ENCODE measurements at places on chromosomes 16 and 17.

GRCh38 chr17:2388020-2388682, 12.7 kb downstream of the MNT start:
- DNase-seq = no peak

- no peak for DNase-seq
Observed at GRCh38 chr16:4327386-4328045, 11.6 kb downstream of the GLIS2 start.

DNA sequence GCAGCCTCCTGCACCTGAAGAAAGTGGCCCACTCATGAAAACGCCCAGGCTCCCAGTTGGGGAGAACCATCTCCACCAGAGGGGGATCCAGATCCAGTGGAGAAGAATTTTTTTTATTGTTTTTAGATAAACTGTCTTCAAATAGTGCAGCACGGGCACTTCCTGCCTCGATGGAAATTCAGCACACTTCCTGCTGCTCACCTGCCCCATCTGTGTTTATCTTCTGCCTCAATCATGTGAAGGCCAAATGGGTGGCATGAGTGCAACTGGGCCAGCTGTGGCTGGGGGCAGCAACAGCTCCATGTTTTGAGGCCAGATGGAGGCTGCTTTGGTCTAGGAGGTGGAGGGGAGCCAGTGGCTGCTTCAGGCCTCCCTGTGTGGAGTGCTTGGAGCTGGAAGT, 75.9 kb upstream of the WSB1 start:
- no peak for DNase-seq

- DNase-seq = no peak
Observed at GRCh38 chr17:3972931-3973330, 8.7 kb upstream of the ATP2A3 start.

DNA sequence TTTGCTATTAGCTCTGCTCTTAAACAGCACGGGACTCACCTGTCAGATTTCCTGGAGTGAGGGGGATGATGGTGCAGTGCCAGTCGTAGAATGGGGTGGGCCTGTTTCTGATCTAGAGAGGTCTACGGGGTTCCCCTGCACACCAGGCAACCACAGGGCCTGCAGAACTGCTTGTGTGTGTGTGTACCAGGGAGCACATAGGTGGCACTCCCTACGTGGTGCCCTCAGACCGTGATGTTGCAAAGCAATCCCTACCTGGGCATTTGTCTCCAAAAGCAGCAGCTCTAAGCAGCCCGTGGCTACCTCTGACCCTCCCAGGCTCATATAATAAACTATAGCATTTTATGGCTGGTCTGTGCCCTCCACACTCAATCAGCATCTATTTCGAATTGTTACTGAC, 38.5 kb downstream of the MPRIP start:
- no peak for DNase-seq

- no peak for DNase-seq
Observed at GRCh38 chr16:88376835-88377726, 5.7 kb upstream of the ZNF469 start.

- no peak for DNase-seq
Observed at GRCh38 chr16:24309258-24310142, 53.4 kb downstream of the CACNG3 start.

DNA sequence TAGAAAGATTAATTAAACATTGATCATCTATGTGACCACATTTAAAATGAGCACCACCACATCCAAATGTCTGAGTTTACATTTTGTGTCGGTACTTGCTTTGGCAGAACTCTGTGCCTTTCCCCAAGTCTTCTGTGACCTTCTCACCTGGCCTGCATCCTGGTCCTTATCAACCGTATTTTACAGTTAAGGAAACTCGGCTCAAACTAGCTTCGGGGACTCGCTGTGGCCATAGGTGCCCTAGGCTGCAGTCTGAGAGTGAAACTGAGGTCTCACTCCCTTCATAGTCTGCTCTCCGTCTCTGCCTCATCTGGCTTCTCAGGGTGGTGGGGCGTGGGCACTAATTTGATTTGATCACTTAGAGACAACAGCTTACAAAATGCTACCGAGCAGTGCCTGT, 555.5 kb downstream of the WWOX start:
- DNase-seq = no peak

GRCh38 chr16:2859686-2860265, 1.8 kb upstream of the PRSS22 start:
- no peak for DNase-seq

DNA sequence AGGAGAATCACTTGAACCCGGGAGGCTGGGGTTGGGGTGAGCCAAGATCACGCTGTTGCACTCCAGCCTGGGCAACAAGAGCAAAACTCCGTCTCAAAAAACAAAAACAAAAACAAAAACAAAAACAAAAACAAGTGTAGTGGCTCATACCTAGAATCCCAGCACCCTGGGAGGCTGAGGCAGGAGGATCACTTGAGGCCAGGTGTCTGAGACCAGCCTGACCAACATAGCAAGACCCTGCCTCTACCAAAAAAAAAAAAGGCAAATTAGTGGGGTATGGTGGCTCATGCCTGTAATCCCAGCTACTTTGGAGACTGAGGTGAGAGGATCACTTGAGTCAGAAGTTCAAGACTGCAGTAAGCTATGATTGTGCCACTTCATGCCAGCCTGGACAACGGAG, 26.4 kb upstream of the HAPSTR1 start:
- DNase-seq = no peak

All from WERI-Rb-1 (cell line).